ENCODE measurements at places on chromosomes 12 and 14.

DNA sequence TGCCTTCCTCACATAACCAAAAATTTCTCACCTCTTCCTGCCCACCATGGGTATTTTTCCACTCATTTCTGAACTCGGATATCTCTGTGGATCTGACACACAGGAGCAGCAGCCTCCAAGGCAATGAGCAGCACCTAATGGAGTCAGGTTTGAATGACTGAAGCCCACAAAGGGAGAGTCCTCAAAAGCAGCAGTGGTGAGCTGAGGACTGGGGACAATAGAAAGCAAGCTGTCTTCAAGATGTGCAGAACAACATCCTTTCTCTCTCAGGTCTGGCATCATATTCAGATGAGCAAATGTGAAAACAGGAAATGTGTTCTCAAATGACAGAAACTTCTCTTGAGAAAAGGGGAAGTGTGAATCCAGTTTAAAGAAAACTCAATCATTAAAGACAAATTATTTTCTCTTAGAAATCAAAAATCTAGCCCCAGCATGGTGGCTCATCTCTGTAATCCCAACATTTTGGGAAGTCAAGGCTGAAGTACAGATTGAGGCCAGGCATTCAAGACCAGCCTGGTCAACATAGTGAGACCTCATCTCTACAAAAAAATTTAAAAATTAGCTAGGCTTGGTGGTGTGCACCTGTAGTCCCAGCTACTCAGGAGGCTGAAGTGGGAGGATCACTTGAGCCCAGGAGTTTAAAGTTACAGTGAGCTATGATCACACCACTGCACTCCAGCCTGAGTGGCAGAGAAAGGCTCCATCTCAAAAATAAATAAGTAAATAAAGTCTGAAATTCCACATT, 54.2 kb downstream of the C12orf42 start:
- no peak for DNase-seq

DNA sequence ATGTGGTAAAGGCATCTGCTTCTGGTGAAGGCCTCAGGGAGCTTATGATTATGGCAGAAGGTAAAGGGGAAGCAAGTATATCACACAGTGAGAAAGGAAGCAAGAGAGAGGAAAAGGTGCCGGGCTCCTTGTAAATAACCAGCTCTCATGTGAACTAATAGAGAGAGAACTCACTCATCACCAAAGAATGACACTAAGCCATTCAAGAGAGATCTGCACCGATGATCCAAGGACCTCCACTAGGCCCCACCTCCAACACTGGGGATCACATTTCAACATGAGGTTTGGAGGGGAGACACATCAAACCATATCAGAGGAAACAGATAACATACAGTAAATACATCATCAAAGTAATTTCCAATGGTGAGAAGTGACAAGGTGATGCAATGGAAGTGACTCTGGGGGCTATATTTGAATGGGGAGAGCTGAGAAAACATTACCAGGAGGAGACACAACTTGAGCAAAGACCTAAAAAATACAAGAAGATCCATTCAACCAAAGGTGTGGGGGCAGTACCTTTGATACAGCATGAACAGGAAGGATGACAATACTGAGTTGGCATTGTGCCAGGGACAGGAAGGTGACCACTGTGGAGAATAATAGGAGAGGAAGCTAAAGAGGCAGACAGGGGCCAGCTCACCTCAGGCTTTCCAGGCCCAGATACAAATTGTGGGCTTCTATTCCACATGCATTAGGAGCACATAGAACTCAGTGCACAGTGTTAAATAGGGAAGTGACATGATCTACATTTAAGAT, 134.4 kb upstream of the GRIP1 start:
- peak; percentile 76 for DNase-seq

GRCh38 chr12:2384533-2385351, 332.0 kb downstream of the CACNA1C start:
- no peak for DNase-seq

GRCh38 chr12:114445401-114446323, 39.7 kb upstream of the TBX5 start:
- no peak for DNase-seq

DNA sequence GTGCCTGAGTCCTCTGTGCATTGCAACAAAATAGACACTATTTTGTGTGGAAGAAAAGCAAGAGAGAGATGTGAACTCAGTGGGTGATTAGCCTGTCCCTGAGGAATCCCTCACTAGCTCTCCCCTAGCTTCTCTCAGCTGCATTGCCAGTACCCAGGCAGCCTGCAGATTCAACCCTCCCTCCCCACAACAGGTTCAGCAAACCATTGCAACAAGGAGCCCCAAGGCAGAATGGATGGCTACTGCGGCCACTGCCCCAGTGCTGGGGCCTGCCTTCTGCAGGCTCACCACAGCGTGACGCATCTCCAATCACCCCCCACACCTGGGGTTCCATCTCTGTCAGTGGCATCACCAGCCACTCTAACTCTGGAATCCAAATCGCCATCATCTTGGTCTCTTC, 2.3 kb downstream of the CRACR2A start:
- DNase-seq = no peak

DNA sequence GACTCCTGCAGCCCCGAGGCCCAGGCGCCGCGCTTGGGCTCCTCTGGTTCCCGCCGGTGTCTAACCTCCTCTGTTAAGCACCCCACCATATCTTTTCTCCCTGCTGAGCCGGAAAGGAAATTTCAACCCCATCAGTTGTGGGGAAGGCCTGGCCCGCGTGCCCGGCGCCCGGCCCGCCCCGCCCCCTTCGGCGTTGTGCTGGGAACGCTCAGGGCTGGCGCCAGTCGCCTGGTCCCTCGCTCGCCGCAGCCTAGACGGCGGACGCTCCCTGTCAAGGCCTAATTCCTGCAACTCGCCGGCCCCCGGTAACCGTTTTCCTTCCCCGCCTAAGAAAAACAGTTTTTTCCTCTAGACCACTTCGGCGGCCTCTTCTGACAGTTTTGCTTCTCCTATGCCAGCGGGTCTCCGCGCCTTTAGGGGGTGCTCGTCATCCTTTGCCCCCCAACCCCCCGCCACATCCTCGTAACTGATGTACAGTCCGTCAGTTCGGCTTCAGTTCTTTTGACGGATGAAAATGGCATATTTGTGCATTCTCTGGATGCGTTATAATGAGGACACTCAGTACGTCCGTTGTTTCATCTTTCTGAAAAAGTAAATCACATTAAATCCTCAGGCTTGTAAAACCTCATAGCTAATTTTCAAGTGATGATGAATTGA, 506 bp upstream of the NAP1L1 start:
- DNase-seq = peak; percentile 86

DNA sequence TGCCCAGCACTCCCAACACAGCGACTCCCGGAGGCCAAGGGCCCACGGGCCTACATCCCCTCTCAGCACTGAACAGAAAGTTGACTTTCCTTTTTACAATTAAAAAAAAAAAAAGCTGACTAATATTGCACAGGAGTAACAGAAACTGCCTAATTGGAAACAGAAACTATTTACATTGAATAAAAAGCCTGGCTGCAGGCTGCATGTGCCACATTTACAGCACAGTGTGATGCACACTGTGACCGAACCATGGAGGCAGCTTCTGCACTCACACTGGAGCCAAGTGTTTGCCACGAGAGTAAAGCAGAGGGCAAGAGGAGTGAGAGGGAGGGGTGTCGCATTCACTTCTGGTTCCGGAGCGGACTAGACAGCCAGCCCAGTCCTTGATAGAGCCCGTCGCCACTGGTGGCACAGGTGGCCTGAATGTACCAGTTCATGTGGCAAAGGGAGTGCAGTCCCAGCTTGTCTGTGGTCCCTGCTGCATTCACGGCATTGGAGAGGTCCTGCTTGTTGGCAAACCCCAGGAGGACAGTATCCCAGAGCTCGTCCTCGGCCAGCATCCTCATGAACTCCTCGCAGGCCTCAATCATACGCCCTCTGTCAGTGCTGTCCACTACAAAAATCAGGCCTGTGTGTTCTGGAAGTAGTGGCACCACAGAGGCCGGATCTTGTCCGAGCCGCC, 59.2 kb downstream of the SPPL3 start:
- no peak for DNase-seq

DNA sequence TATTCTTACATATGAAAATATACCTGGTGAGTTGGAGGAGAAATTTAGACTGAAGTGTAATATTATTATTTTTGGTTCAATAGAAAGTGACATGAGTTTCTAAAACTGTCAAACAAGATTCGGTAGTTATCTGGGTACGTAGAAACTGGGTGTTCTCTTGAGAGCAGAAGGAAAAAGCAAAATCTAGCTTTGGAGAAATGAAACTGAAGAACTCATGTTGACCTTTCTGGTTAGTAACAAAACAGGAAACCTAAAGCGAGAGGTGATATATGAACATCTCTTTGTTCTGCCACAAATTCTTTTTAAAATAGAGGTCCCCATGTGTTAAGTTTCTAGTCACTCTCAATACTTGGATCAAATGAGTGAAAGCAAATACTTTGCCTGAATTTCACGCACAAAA, 401.7 kb downstream of the TRHDE start:
- no peak for DNase-seq

- no peak for DNase-seq
Measured at GRCh38 chr14:23182372-23183157, 895 bp downstream of the SLC7A8 start.

DNA sequence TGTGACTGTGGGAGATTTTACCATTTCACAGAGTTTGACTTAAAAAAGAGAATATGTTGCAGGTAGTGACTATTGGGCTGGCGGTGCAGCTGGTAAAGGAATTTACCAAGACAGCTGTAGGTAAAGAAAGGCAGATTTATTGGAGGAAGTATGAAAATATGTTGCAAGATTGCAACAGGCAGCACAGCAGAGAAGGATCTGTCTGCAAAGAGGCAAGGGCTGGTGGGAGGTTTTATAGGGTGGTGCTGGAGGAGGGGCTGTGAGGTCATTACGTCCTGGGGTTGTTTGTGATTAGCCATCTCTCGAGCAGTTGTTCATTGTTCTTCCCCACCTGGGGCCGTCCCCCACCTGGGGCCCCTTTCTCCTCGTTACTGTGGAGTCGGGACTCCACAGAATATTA, 62.1 kb downstream of the ACACB start:
- no peak for DNase-seq

DNA sequence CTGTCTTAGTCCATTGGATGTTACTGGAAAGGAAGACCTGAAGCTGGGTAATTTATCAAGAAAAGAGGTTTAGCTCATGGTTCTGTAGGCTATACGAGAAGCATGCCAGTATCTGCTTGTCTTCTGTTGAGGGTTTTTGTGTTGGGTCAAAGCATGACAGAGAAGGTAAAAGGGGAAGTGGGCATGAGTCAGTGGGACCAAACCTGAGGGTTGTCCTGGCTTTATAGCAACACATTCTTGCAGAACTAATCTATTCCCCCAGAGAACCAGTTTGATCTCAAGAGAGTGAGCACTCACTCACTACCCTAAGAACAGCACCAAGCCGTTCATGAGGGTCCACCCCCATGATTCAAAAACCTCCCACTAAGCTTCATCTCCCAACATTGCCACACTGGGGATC, 19.0 kb upstream of the KRAS start:
- no peak for DNase-seq

DNA sequence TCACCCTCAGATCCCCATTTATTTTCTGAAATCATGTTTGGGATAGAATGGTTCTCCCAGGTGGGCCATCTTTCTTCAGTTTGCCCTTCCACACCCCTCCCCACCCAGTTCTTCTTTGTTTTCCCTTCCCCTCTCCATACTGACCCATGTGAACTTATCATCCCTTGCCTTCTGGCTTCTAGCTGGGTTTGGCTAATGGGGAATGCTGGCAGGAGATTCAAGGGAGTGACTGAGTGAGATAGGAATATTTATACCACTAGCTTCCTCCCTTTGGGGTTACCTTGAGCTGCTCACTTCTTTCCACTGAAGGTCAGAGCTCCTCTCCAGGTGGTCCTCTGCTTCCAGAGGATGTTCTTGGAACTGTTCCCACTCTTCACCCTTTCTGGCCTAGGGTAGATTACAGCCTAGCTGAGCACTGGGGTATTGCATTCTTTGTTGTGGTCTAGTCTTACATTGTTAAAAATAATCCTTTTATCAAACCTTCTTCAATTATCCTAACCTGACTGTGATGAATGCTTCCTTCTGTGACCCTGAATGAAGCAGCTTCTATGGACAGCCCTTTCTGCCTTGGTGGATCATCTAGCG, 88.3 kb upstream of the ATP2B1 start:
- no peak for DNase-seq

- DNase-seq = no peak
Measured at GRCh38 chr12:82554529-82554928, 132.2 kb upstream of the TMTC2 start.

GRCh38 chr12:132291402-132292175, 37.8 kb downstream of the GALNT9 start:
- DNase-seq = no peak

- no peak for DNase-seq
Measured at GRCh38 chr12:24404086-24404815, 454.8 kb upstream of the SOX5 start.

GRCh38 chr12:98317939-98318899, 197.2 kb upstream of the TMPO start:
- no peak for DNase-seq

- DNase-seq = no peak
Measured at GRCh38 chr12:49322367-49322707, 718 bp upstream of the TROAP start.

DNA sequence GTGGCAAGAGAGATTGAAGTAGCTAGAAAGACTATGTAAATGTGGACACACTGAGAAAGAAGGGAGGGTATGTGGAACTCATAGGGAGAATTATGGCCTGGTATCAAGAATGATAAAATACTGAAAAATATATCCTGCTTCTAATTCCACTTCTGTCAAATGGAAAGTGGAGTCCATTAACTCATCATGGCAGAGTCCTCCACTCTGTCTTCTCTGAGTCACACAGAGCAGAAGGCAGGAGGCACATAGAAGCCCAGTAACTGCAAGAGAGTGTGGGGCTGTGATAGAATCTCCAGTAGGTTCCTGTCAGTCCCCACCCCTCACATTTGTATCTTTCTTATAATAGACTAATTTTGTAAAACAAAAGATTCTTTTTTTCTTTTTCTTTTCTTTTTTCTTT, 223.7 kb downstream of the AKAP6 start:
- no peak for DNase-seq

DNA sequence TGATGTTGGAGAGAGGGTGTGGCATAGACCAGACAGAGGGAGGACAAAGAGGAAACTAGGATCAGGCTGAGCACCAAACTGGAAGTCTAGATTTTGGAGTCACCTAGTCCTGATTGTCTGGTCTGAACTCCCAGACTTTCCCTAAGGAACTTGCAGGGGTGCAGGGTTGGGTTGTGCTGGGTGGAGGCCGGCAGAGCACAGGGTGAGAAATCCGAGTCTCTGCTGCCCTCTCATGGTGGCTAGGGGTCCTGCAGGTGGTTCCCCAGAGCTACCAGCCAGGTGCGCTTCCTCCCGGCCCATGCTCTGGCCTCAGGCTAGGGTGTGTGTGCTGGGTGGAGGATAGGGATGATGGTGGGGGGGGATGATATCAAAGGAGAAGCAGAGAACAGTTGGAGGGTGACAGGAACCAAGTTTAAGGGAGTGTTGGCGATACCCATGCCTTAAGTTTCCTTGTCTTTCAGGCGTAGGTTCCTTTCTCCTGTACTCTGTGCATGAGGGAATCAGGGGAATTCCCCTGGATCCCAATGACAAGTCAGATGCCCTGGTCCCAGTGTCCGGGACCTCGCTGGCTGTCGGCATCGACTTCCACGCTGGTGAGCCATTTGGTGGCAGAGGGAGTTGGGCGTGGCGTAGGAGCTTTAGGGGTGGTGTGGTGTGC, 33.5 kb upstream of the NXPH4 start:
- peak; percentile 48 for DNase-seq
